Dermis microvascular lymphatic vessel endothelial cell (primary cell): ENCODE measurements at places on chromosomes 5 and 9.

- no peak for DNase-seq
These were observed 30.2 kb downstream of the BRINP1 start for GRCh38 chr9:119339056-119339455.

DNA sequence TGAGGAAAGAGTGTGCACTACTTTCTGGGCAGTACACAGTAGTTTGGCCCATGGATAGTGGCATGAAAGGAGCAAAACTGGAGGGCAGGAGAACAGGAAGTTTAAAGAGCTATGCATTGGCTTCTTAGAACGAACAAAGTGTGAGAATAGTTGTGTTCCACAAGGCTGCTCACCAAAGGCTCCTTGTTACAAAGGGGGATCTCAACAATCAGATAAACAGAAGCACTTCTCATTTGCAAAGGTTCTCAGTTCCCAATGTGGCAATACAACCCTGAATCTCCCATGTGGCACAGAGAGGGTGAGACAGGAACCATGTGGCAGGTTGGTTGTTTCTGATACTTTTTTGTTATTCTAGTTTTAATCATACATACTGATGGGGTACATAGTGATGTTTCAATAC, 158.4 kb downstream of the CARTPT start:
- DNase-seq = no peak

- peak; percentile 20 for DNase-seq
These were observed 1728.3 kb upstream of the CDH9 start for GRCh38 chr5:28766565-28767158.

GRCh38 chr5:118392491-118392890, 595.9 kb downstream of the DTWD2 start:
- DNase-seq = no peak

DNA sequence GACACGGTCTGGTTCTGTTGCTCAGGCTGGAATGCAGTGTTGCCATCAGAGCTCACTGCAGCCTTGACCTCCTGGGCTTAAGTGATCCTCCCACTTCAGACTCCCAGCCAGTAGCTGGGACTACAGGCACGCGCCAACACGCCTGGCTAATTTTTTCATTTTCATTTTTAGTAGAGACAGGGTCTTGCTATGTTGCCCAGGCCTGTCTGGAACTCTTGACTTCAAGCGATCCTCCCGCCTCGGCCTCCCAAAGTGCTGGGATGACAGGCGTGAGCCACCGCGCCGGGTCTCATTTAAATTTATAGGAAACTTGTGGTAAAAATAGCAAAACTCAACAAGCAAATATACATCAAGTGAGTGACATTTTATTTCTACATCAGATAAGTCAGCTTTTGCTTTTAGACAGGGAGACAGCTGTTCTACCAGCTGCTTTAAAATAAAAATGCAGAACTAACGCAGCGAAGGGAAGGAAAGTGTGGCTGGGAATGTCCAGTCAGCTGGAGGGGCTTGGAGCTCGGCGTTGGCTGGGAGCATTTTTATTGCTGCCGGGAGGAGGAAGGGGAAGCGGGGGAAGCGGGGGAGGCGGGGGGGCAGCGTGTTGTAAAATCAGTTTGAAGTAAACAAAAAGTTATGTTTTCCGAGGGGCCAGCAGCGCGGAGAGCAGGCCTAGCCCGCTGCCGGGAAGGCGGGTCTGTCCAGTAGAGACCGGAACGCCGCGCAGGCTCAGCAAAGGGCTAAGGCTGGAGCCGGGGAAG, 707 bp upstream of the ZFYVE16 start:
- DNase-seq = peak; percentile 89

DNA sequence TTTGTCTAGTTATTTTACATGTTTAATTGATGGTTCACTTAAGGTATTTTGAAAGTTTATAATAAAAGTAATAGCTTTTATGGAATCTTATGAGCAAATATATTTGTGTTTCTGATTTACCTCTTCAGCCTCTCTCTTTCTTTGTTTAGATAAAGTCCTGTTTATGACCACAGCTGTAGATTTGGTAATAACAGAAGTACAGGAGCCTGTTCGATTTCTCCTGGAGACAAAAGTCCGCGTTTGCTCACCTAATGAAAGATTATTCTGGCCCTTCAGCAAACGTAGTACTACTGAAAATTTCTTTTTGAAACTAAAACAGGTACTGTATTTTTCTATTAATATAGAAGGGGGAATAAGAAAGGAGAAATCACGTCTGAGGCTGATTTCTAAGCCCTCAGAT, 35.0 kb upstream of the GPR21 start:
- no peak for DNase-seq

DNA sequence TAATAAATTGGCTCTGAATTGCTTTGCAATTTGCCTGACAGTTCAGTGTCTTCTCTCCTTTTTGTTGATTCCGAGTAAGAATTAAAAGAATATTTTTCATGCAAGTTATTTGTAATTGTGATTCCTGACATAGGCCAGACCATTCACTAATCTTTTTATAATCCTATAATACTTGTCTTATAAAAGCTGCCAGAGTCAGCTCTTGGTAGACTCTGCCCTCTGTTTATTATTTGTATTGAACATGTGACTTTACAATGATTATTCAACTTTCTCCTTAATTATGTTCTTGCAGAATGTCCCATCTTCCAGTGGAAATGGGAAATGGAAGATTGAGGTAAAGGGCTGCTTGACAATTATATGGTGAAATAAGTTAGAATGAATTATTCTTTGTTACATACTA, 121.0 kb downstream of the SV2C start:
- DNase-seq = no peak

DNA sequence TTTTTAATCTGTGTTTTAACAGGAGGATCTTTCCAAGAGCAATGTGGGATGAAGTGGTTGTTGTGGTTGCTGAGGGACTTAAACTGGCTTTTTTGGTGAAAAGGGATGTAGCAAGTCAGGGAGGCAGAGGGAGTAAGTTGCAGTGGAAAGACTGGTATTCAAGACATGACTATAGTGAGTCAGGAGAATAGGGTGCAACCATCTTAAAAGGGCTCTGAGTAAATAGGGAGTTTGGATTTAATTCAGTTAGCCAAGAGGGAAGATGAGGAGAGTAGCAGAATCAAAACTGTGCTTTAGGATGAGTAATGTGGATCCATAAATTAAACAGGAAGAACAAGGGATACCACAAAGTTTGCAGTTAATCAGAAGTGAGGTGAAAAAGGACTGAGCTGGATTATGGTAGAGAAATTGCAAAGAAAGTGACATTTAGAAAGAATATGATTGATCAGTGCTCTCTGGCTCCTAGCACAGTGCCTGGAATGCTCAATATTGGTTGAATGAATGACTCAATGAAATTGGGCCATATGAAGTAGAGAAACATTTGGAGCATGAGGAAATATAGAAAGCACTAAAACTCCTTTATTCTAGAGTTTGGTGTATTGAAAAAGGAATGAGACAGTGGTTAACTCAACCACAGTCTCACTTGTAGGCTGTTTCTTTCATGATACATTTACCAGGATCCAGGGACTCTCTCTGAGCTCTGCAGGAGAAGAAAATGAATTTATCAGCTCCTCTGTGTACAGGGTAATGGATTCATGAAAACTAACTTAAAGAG, 5.1 kb downstream of the POLR3G start:
- DNase-seq = no peak

- DNase-seq = no peak
These were observed 61.0 kb upstream of the PRDM9 start for GRCh38 chr5:23446424-23446823.

GRCh38 chr5:99305045-99305580, 376.3 kb upstream of the CHD1 start:
- no peak for DNase-seq

DNA sequence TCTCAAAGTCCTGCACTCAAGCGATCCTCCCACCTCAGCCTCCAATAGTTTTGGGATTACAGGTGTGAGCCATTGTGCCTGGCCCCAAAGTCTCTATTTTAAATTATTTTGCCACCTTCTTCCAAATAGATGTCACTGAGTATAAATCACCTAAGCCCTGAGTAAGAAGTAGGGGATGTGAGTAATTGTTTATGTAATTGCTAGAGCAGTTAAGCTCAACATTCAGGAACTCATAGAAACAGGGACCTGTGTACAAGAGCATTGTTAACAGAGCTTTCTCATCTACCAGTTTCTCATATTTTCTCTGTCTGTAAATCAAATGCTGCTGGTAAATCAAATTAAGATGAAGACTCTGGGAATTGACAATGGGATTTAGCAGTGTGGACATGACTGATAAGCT, 26.3 kb downstream of the CDK7 start:
- no peak for DNase-seq

DNA sequence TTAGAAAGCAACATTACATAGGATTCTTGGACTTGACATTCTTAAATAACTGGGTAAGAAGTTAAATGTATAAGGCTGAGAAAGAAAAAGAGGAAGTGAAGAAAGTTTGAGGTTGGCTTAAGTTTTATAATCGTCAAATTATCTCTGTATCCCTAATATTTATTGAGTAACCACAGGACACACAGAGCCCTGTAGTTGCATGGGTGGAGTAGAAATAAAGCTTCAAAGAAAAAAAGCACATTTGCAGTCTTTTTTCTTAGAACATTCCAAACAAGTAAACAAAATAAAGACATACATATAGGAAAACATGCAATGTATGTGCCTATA, 137.0 kb downstream of the CCDC192 start:
- no peak for DNase-seq

GRCh38 chr5:54845567-54845941, 139.8 kb downstream of the ESM1 start:
- DNase-seq = no peak

DNA sequence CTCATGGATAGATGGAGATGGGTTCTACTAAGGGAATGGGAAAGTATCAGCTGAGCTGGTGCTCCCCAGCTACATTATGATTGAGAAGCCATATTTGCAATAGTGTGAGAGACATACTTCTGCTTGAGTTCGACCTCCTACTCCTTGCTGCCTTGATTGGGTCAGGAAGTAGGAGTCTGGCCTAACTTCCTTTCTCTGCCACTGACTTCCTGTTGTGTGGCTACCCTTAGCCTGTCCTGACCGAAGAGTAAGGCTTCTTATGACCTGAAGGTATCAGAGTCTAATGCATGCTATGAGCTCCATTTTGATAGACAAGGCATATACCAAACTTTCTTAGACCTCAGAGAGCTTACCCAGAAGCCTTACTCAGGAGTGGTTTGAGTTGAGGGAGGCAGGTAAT, 53.9 kb downstream of the OSTF1 start:
- DNase-seq = no peak

- no peak for DNase-seq
These were observed 361.8 kb downstream of the CDH18 start for GRCh38 chr5:19626211-19626610.

- DNase-seq = no peak
These were observed 117.3 kb upstream of the FGF10 start for GRCh38 chr5:44506561-44506960.

- no peak for DNase-seq
These were observed 139.1 kb downstream of the PLPPR1 start for GRCh38 chr9:101167490-101168134.

- DNase-seq = no peak
These were observed 122.0 kb upstream of the RANBP3L start for GRCh38 chr5:36423578-36424307.

GRCh38 chr5:172591636-172592035, 49.4 kb upstream of the NEURL1B start:
- no peak for DNase-seq

DNA sequence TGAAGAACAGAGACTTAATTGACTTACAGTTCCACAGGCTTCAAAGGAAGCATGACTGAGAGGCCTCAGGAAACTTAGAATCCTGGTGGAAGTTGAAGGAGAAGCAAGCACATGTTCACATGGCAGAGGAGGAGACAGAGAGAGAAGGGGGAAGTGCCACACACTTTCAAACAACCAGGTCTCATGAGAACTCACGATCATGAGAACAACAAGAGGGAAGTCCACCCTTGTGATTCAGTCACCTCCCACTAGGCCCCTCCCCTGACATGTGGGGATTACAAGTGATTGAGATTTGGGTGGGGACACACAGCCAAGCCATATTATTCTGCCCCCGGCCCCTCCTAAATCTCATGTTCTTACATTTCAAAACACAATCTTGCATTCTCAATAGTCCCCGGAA, 19.5 kb downstream of the NR3C1 start:
- no peak for DNase-seq

DNA sequence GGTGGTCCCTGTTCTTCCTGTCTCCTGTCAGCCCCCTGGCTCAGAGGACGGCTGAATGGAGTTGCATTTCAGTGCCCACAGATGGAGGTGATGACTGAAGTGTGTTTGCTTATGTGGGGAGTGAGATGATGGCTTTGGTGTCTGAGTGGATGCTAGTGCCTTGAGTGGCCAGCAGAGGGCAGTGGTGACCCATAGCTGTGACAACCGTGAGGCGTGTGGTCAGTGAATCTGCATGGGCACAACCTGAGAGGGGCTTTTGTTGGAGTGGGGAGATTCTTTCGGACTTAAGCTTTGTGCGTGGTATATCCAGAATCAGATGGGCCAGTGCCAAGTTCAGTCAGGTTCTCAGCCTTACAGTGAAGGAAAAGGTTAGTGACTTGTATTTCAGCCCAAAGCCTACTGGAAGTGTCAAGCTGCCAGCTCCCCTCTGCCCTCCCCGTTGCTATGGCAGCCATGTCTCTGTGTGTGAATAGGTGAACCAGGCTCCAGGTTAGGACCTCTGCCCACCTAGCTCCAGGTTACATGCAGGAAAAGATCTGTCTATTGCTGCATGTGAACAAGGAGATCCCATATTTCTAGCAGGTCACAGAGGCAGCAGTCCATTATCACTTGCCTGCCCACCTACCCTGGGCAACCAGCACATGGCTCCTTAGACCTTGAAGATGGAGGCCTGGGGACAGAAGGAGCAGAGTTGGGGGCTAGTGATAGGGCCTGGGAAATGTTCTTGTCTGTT, 14.7 kb upstream of the CXXC5 start:
- DNase-seq = peak; percentile 74

DNA sequence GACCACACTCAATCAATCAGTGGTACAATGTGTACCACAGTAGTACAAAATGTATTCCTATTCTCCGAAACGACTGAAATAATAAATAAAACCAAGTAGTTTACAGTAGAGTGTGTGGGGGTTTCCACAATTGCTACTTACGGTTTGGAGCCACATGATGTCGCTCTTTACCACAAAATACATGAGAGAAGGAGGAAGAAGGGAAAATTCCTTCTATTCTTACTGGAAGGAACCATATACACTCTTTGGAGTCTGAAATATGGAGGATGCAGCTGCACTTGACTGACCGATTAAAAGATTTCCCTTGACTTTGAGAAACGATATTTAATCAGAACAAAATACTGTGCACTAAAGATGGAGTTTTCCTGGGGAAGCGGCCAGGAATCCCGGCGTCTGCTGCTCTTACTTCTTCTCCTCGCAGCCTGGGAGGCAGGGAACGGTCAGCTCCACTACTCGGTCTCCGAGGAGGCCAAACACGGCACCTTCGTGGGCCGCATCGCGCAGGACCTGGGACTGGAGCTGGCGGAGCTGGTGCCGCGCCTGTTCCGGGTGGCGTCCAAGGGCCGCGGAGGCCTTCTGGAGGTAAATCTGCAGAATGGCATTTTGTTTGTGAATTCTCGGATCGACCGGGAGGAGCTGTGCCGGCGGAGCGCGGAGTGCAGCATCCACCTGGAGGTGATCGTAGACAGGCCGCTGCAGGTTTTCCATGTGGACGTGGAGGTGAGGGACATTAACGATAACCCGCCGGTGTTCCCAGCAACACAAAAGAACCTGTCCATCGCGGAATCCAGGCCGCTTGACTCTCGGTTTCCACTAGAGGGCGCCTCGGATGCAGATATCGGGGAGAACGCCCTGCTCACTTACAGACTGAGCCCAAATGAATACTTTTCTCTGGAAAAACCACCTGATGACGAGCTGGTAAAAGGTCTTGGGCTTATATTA, at the start of gene PCDHA4:
TSS of gene PCDHA4 (plus strand) at position 235 of the 942 bp plus-strand sequence.
- peak; percentile 18 for DNase-seq
